Foreskin melanocyte (primary cell): ENCODE measurements at places on chromosomes 11 and 22.

- no peak for DNase-seq
Measured at GRCh38 chr22:45910928-45911467, 66.0 kb downstream of the WNT7B start.

- DNase-seq, result no peak
Measured at GRCh38 chr22:37552524-37553163, 7.6 kb upstream of the CDC42EP1 start.

DNA sequence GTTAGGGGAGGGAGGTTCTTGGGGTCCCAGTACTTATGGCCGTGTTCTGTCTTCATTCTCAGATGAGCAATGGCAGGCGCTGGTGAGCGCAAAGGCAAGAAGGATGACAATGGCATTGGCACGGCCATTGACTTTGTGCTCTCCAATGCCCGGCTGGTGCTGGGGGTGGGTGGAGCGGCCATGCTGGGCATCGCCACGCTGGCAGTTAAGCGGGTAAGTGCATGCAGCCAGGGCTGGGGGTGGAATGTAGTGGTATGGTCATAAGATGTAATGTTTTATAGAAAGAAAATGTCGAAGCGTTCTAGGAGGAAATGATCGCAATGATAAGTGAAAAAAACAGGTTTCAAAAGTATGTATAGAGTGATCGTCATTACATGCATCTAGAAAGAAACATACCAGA lies 9.1 kb upstream of the ATF4 start:
- DNase-seq, result no peak

DNA sequence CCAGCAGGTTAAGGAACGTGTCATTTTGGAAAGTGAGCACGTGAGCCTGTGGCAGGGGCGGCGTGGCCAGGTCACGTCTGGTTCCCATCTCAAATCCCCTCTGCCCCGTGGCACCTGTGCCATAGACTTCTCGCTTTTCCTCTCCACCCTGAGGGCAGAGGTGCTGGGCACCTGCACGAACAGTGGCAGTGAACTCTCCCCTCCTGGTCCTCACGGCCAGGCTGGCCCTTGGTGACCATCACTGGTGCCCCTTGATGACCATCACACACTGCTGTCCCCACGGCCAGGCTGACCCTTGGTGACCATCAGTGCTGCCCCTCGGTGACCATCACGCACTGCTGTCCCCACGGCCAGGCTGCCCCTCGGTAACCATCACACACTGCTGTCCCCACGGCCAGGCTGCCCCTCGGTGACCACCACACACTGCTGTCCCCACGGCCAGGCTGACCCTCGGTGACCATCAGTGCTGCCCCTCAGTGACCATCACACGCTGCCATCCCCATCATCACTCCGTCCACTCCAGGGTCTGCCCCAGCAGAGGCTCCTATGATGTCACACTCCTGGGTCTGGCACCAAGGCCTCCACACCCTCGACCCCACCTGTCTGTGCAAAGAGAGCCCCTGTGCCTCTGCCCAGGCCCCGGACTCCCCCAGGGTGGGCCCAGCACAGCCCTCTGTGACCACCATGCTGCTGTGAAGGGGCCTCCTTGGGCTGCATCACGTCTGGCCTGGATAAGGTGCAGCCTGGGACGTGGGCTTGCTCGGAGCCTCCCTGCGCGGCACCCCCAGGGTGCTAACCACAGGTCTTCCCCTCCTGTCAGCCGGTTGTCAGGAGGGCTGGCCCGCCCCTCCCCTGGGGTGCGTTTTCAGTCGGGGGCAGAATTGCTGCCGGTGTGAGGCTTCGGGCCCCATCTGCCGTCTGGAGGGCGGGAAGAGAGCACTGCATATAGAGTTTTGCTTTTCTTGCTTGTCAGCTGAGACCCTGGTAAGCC lies 738.6 kb downstream of the BRD1 start:
- DNase-seq, result no peak
